ENCODE measurements at places on chromosomes 2 and 18.

DNA sequence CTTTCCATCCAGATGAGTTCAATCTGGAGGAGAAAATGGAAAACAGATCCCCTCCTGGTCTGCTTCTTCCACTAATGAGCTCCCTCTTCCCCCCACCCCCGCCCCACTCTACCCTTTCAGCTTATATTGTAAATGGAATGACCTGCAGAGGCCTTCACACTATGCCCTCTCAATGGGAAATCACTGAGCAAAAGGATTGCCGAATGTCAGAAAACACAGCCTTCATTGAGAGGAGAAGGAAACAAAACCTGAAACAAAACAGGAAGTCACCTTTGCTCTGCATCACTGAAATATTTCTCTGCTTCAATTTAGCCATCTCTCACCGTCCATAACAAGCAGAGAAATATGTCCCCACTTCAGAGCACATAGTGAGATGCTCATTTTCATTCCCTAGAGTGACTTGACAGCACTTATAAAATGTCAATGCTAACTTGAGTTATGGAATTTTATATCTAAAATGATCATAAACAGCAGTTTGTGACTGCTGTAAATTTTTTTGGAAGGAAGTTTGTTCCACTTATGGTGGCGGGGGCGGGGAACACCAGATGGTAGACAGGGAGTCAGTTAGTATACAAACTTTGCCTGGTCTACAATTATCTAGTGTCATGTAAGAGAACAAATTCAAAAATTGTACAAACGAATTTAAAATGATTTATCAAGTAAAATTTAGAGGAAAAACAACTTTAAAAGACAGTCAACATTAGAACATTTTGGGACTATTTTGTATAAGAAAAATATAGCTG lies 1.8 kb upstream of the FRZB start:
- DNase-seq, result no peak

DNA sequence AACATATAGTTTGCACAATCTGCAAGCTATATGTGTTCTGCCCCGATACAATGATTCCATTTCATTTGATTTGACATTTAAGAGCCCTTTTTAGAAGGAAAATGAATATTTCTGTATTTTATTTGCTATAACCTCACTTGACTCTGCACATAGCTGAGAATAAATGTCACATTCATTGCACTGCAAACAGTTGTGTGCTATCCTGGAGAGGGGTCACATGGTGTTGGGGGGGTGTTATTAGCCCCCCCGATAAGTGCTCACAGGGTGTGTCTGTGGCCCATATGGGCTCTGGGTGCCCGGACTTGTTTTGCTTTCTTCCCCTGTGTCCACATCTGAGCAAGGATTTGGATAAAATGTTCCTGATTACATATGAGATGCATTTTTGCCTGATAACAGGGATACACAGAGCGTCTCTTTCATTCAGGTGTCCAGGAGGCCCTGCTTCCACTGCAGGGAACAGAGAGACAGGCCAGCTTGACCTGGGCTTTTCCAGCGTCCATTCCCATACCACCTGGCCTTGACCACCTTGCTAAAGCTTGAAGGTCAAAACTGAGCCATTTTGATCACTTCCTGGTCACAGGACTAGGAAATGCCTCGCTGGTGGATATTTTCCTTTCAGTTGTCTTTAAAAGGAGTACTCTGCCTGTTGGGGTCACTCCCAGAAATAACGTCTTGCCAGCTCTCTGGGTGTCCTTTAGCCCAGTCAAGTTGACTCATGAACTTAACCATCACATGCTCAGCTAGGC lies 38.4 kb upstream of the ID2 start:
- no peak for DNase-seq

DNA sequence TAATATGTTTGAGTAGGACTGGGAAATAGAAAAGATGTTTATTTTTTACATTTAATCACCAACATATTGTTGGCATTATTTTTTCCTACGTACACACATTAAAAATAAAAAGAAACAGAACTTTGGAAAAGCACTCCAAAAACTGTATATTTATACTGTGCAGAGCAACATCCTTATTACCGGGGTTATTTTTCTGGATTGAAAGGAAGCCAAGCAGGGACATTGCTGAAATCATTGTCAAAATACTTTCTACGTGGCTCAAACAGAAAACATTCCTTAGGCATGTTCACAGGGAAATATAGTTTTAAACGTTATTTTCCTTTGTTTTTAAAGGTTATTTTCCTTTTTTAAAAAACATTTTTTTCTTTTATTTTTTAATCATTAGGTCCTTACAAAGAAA lies 315.0 kb upstream of the SMIM21 start:
- DNase-seq, result no peak

DNA sequence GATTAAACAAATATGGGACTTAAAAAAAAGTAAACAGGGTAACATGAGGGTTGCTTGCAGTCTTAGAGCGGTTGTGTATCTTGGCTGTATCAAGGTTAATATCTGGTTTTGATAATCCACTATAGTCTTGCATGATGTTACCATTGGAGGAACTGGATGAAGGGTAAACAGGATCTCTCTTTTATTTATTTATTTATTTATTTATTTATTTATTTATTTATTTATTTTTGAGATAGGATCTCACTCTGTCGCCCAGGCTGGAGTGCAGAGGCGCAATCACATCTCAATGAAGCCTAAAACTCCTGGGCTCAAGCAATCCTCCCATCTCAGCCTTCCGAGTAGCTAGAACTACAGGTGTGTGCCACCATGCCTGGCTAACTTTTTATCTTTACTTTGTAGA lies 42.9 kb upstream of the FAM124B start:
- no peak for DNase-seq

GRCh38 chr2:55109219-55109891 lies 59.1 kb upstream of the RTN4 start:
- no peak for DNase-seq

GRCh38 chr2:100990650-100991403 lies 11.3 kb upstream of the RPL31 start:
- no peak for DNase-seq

DNA sequence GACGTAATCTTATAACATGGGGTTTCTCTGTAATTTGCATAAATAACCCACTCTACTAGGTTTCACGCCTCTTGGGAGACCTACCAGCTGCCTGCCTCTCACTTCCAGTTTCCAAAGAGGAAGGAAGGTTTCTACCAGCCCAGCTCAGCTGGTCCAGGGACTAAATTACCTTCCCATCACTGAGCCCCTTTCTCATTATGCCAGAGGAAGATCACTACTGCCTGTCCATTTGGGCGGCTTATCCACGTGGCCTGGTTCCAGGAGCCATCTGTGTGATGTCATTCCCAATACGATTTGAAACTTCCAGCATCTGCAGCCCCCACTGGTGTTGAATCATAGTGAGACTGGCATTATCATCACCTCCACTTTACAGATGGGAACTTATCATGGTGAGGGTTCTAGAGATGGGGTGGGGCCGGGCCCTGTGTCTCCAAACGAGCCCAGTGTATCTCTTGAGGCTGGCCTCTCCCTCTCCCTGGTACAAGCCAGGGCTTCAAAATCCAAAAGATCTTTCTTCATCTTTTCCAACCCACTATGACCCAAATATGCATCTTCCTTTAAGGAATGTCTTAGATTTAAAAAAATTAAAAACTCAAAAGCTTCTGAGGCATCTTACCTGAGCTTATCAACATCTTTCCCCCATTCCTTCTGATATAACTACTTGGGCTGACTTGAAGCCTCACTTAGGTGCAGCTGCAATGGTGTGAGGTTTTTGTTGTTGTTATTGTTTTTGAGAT lies 140.8 kb downstream of the DDX1 start:
- DNase-seq, result no peak

DNA sequence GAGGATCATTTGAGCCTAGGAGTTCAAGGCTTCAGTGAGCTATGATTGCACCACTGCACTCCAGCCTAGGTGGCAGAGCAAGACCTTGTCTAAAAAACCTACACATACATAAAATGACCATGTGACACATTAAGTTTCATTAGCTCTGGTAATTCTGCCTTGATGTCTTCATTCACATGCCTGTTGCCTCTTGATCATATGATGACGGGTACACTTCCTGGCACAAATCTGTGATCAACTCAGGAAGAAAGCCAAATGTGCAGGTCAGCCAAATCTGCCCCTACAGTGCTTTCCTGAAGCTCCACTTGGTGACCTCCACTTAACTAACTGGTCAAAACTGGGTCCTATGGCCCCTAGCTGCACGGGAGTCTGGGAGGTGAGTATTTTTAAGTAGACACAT lies 54.4 kb upstream of the B3GNT7 start:
- DNase-seq, result no peak

All from stimulated activated CD8-positive, alpha-beta memory T cell treated with anti-CD3 and anti-CD28 coated beads, Interleukin-4, amount 100 ng/mL, for 1 hour (primary cell).